Articular chondrocyte of knee joint (primary cell): ENCODE measurements at places on chromosomes 12 and 14. TPM values are rescaled to one million over a fixed set of nuclear protein-coding genes. Genes with fewer than 3 reads are reported as not detected.

FOXG1 gene
- total RNA-seq = under 0.01 TPM in 1 of 2 replicates, not detected in the other

SALL2 gene
- 3.0 and 4.4 TPM in 2 replicates for total RNA-seq

SPX gene
- total RNA-seq = 4.8 and 9.5 TPM in 2 replicates

SLC2A14 gene
- total RNA-seq = not detected in 2 replicates

FZD10 gene
- 0.26 and 0.65 TPM in 2 replicates for total RNA-seq

TAPBPL gene
- total RNA-seq = 9.9 and 13.9 TPM in 2 replicates

TAC3 gene
- not detected in 2 replicates for total RNA-seq

MYG1 gene
- total RNA-seq = 34.8 and 41.3 TPM in 2 replicates

RNFT2 gene
- total RNA-seq = 1.8 and 2.3 TPM in 2 replicates

KRT81 gene
- total RNA-seq = 0.26 TPM in 1 of 2 replicates, not detected in the other

ALDH1L2 gene
- 53.9 and 60.5 TPM in 2 replicates for total RNA-seq

TAS2R20 gene
- total RNA-seq = 6.7 and 7.2 TPM in 2 replicates

GMFB gene
- 135 and 140 TPM in 2 replicates for total RNA-seq

WNT5B gene
- total RNA-seq = 36.5 and 42.5 TPM in 2 replicates

MMAB gene
- 32.1 and 38.2 TPM in 2 replicates for total RNA-seq

COL2A1 gene
- total RNA-seq = 3.2 and 3.5 TPM in 2 replicates

KRT8 gene
- 7.6 and 11.7 TPM in 2 replicates for total RNA-seq

PTHLH gene
- 0.26 and 0.76 TPM in 2 replicates for total RNA-seq

HDAC7 gene
- 36.3 and 49.0 TPM in 2 replicates for total RNA-seq

CCDC197 gene
- total RNA-seq = not detected in 2 replicates

SYT1 gene
- 1.5 TPM in 1 of 2 replicates, not detected in the other for total RNA-seq

OR4E2 gene
- total RNA-seq = not detected in 2 replicates

FOXA1 gene
- 0.11 TPM in 1 of 2 replicates, not detected in the other for total RNA-seq

TAS2R9 gene
- 0.32 and 0.52 TPM in 2 replicates for total RNA-seq

HOXC5 gene
- 1.7 and 3.3 TPM in 2 replicates for total RNA-seq

TMEM179 gene
- 0.11 and 0.13 TPM in 2 replicates for total RNA-seq

CFAP251 gene
- 4.2 and 4.8 TPM in 2 replicates for total RNA-seq

HSPB8 gene
- total RNA-seq = 20.5 and 22.6 TPM in 2 replicates

GPR65 gene
- total RNA-seq = not detected in 2 replicates

KTN1 gene
- total RNA-seq = 190 and 217 TPM in 2 replicates

KSR2 gene
- total RNA-seq = 0.11 TPM in 1 of 2 replicates, not detected in the other

LMBR1L gene
- total RNA-seq = 35.1 and 38.4 TPM in 2 replicates

CMA1 gene
- not detected in 2 replicates for total RNA-seq

ENDOU gene
- 0.11 and 0.78 TPM in 2 replicates for total RNA-seq

DAO gene
- not detected in 2 replicates for total RNA-seq

RTN1 gene
- total RNA-seq = 0.39 and 0.54 TPM in 2 replicates

CLEC2A gene
- total RNA-seq = not detected in 2 replicates

MANSC1 gene
- total RNA-seq = 14.5 and 16.2 TPM in 2 replicates

NUAK1 gene
- 5.7 and 6.3 TPM in 2 replicates for total RNA-seq

EIF2B1 gene
- total RNA-seq = 38.5 and 44.0 TPM in 2 replicates

REP15 gene
- total RNA-seq = 6.5 and 9.5 TPM in 2 replicates

CCND2 gene
- 13.1 and 25.3 TPM in 2 replicates for total RNA-seq

ZFHX2 gene
- 0.32 and 0.39 TPM in 2 replicates for total RNA-seq

TBK1 gene
- 43.1 and 49.7 TPM in 2 replicates for total RNA-seq

FAM186B gene
- total RNA-seq = 0.39 and 0.54 TPM in 2 replicates

CPNE6 gene
- total RNA-seq = under 0.01 TPM in 1 of 2 replicates, not detected in the other

RFX4 gene
- not detected in 2 replicates for total RNA-seq
